Stimulated activated CD4-positive, alpha-beta T cell treated with anti-CD3 and anti-CD28 coated beads, Interleukin-2, amount 100 ng/mL, for 48 hours (primary cell): ENCODE measurements at places on chromosomes 12 and 14.

GRCh38 chr12:82627799-82628198, 58.9 kb upstream of the TMTC2 start:
- DNase-seq = no peak

- DNase-seq = no peak
These were observed 55.4 kb downstream of the UBR7 start for GRCh38 chr14:93262446-93262845.

- DNase-seq = no peak
These were observed 86.7 kb upstream of the PTHLH start for GRCh38 chr12:28059220-28059619.

DNA sequence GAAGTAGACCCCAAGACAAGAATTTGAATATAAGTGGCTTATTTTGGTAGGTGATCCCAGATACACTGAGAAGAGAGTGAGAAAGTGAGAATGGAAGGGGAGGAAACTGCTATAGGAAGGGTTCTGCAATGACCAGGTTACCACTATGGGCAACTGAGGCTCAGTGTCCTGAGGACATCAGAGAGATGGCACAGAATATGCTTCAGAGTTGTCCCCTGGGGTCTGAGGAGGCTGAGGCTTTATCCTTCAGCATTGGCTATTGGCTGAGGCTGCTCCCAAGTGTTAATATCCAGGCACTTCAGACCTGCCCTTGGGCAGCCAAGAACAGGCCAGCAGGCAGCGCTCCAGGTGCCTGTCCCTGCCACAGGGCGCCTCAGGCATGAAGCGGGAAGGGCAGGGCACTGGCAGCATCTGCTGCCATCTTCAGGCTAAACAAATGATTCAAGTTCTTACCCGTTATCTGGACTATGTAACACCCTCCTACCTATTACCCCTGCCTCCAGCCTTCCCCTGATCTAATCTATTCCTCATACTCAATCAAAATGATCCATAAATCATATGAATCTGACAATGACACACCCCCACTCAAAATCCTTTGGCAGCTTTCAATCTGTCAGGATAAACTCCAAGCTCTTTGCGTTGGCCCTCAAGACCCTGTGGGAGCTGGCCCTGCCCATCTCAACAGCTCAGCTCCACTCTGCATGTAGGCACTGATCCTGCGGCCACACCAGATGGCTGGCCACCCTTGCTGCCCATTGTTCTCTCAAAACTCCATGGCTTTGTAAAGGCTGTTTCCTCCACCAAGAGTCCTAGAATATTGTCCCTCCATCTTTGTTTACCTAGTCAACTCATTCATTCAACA, 42.4 kb downstream of the CKAP4 start:
- DNase-seq = no peak

GRCh38 chr14:92389598-92390158, 66.7 kb downstream of the SLC24A4 start:
- no peak for DNase-seq
